RCC 7860 (cell line): ENCODE measurements at places on chromosomes 3 and 15.

DNA sequence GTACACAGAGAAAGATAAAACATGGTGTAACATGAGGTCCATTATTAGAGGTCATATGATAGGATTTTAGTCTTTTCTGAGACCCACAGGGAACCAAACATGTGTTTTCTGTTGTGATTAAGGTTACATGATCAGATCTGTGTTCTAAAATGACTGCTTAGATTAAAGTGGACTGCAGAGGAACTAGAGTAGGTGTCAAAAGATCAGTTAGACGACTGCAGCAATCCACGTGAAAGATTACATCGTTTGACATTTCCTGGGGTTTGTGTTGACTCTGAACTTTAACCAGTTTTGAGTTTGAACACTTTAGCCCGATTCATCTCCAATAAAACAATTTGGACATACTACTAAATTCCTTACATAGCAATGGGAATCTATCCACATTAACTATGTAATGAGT lies 5.1 kb downstream of the MIX23 start:
- DNase-seq = no peak

- no peak for DNase-seq
These were observed 1.1 kb upstream of the CEMIP start for GRCh38 chr15:80777826-80778620.

GRCh38 chr3:159305017-159305416 lies 503.2 kb downstream of the MFSD1 start:
- DNase-seq = no peak

DNA sequence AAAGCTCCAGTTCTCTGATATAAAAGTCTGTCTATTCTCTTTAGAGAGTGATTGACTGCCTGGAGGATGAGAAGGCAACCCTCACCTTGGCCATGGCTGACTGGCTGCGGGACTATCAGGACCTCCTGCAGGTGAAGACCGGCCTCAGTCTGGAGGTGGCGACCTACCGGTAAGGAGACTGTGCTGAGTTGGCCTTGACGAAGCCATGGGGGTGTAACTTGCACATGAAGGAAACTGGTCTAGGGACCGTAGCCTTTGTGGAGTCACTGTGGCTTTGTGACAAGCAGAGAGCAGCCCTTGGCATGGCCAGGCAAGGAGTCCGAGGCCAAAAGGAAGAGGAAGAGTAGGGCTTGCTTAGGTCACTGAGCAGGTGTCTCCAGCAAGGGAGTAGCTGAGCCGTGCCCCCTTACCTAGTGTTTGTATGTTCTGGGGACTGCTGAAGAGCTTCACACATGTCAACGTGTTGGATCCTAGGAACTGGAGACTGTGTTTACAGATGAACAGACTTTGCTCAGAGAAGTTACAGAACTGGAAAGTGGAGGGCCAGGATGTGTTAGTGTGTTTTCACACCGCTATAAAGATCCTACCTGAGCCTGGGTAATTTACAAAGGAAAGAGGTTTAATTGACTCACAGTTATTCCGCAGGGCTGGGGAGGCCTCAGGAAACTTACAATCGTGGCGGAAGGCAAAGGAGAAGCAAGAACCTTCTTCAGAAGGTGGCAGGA lies 8.8 kb downstream of the SYNM start:
- no peak for DNase-seq

DNA sequence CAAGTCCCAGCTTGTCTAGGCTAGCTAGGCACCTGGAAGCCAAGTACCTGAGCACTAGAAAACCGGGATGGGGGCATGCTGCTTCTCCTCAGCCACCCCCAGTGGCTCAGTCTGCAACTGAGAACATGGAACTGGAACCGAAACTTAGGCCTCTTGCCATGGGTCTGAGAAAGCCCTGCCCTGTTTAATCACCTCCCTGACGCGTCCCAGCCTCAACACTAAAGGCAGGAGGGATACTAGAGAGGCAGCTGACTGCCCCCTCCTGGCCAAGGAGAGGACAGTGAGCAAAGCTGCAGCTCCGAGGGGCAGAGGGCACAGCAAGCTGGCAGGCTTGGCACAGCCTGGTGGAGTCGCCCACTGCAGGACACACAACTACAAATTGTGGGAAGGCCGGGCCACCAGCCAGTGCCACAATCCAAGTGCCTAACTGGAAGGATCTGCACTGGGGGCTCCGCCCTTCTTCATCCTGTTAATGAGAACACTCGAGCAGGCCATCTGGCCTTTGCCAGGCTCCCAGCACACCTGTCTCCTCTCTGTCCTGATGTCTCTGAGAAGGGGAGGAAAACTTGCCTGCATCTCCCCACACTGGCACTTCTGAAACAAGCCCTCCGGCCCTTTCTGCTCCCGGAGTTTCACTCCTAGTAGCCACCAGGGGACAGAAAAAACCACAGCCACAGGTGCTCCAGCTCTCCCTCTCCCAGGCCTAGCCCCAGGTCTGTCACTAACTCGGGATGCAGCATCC lies 53.7 kb downstream of the BDH1 start:
- peak; percentile 70 for DNase-seq

DNA sequence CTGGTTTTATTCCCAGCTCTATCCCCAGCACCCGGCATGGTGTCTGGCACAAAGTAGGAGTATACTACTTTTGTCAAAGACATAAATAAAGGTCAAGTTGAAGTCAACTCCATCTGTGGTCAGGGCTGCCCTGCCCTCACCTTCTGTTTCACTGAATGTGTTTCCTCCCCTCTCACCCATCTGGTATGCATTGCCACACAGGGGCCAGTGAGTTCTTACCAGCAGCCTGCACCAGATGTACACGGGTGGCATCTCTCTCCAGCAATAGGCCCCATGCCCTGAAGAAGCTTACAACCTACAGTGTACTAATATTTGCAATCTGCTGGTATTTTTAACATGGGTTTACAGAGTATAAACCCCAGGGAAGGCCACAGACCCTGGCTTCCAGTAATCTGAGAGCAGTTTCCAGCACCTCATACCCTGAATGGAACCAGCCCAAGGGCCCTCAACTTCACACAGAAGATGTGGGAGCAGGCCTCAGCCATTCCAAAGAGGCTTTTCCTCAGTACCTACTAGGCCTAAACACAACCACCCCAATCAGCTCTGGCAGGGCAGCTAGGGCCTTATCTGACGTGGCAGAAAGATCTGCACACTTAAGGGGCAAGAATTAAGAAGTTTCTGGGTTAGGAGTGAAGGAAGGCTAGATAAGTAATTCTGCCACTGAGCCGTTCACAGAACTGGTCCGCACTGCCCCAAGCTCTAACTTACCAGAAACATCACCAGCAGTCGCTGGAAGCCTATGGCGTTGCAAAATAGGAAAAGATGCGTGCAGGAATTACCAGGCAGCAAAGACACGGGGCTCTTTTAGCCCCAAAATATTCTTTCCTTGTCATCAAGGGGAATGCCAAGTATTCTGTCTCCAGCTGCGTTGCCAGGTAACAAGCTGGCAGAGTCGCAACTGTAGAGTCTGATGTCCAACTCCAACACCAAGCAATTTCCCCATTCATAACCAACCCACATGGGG lies 2.1 kb downstream of the IDH2 start:
- DNase-seq = no peak

DNA sequence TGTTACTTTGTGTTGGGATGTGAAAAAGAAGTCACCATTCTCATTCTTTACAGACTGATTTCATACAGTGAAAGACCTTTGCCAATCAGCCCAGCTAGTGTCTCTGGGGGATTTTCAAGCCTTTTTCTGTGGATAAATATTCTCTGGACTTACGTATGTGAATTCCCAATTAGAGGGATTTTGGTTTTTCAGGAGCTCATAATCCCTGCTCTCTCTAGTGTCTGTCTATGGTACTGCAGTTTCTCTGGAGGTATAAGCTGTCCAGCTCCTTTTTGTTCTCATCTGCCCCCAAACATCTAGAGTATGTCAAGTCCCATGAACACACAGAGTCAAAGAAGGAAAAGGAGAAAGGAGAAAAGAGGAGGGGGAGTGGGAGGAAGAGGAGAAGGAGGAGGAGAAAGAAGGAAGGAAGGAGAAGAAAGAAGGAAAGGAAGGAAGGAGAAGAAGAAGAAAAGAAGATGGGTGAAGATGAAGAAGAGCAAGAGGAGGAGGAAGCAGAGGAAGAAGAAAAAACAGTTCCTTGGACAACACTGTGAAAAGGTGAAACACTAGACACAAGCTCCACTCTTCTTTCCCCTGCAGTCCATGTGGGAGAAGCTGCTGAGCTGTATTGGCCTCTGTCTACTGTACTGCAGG lies 218.6 kb downstream of the GREM1 start:
- no peak for DNase-seq

DNA sequence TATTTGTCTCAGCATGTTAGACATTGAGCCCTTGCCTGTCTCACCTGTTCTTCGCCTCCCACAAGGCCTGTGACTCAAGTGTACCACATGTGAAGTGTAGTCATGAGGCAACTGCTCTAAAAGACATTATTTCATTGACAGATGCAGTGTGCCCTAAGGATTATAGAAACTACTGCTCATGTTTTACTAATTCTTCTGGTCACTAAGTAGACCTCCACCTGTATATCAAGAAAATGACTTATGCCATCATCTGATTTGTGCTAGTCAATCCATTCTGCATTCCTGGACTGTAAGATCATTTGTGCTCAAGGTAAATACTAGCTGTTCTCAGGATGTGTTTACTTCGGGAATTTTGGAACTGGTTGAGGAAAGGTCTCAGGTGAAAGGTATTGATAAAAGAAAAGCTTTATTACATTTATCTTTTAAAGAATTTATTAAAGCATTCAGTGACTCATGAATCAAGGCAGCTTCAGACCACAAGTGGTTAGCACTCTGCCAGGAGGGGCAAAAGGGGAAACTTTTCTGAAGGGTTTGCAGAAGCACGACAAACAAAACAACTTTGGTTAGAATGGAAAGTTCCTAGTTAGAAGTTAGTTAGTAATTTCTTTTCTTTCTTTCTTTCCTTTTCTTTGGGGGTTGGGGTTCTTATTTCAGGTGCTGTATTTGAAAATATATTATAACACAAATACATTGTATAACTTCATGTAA lies 465.3 kb upstream of the CBLB start:
- peak; percentile 44 for DNase-seq

GRCh38 chr3:105758451-105758850 lies 110.4 kb downstream of the CBLB start:
- DNase-seq = no peak

DNA sequence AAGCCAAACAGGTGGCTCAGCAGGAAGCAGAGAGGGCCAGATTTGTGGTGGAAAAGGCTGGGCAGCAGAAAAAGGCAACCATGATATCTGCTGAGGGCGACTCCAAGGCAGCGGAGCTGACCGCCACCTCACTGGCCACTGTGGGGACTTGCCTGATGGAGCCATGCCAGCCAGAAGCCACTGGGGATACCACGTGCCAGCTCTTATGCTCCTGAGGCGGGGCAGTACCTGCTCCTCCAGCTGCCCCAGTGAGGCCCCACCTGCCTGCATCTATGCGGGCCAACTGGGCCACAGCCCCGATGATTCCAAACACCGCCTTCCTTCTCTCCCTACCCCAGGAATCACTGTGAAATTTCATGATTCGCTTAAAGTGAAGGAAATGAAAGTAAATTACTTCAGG lies 22.9 kb upstream of the ARIH1 start:
- DNase-seq = no peak

DNA sequence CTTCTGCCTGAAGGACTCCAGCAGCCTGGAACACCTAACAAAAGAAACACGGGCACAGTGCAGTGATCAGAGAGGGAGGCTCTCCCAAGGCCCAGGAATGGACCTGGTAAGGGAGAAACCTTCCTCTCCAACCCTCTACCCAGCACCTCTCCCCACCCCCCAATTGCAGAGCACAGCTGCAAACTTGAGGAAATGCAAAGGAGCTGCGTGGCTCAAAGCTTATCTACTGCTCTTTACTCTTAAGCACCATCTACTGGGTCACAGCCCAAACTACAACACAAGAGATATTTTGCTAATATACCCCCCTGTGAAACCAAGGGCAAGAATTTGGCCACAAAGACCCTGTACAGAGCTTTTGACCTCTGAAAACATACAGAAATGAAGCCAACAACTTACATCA lies 328.3 kb downstream of the OXSM start:
- DNase-seq = no peak

- DNase-seq = peak; percentile 33
These were observed 120.6 kb downstream of the CD47 start for GRCh38 chr3:107969994-107970819.

- no peak for DNase-seq
These were observed 534.7 kb upstream of the IL12A start for GRCh38 chr3:159453945-159454344.

DNA sequence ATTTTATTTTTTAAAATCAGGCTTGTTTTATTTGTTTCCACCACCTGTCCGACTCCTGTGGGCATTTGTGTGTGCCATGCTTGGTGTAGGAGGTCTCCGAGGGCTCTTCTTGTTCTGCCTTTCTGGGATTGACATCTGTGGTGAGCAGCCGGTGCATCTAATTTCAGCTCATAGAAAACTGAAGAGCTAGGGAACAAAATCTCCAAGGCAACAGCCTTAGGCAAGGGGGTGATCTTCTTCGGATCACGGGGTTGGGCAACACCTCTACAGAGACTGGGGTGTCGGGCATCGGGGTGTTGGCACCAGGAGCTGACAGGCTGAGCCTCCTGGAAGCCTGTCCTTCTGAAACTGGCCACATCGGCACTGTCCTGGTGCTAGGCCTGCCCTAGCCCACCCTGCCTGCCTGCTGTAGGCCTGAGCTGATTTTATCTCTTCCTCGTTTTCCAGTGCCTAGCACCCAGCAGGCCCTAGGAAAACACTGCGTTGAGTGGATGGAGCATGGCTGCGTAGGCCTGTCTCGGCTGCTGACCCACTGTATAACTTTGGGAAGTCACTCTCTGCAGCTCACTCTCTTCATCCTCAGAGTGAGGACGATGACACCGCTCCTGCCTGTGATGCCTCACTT lies 10.3 kb downstream of the CHCHD6 start:
- no peak for DNase-seq
